Left ventricle myocardium inferior (tissue), 1 donor: ENCODE measurements at places on chromosomes 11 and 22. TPM values are rescaled to one million over a fixed set of nuclear protein-coding genes. Genes with fewer than 3 reads are reported as not detected.

DNA sequence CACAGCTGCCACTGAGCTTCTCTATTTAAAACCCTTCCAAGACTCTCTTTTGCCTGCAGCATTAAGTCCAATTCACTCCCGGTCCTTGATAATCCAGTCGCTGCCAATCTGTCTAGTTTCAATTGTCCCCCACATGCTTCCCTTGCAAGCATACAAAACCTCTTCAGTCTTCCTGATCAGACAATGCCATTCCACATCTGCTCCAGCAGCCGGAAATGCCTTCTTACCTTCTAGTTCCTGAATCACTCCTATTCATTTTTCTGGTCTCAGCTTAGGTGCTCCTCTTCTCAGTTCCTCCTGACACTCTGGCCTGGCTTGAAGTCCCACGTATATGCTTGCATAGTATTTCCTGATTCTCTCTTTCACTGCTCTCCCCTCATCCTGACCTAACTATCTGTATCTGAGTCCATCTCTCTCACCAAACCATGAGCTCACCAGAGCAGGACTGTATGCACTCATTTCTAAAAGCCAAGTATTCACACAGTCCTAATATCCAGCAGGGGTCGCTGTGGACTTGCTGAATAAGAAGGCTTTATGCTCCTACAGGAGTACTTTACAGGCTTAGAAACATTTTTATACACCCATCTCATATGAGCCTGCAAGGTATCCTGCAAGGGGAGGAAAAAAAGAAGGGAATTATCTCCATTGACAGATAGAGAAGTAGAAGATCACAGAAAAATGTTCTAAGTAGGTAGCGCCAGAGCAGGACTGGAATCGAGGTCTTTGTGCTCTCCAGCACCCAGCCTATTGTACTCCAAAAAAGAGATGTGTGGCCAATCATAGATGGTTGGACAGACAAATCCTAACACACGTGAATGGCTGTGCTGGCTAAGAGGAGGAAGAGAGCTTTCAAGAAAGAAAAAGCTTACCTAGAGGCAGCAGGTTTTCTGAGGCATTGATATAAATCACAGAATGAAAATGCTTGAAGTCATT, 19.2 kb downstream of the XRRA1 start:
- DNase-seq = peak; percentile 19

Gene RAB3IL1
- total RNA-seq = 9.5 TPM

DNA sequence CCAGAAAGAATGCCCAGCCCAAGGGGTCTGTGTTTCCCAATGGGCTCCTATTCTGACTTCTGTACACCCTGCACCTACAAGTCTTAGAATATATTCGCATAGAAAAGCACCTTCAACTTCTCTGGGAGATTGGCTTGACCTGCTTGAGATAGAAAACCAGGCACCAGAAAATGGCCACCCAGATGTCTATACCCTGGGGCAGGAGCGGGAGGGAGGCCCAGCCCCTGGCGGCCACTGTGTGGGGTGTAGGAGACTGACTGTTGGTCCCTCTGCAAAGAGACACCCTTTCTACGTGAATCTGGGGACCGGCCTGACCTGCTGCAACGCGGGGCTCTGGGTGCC, 8.5 kb downstream of the DENND6B start:
- no peak for DNase-seq

DNA sequence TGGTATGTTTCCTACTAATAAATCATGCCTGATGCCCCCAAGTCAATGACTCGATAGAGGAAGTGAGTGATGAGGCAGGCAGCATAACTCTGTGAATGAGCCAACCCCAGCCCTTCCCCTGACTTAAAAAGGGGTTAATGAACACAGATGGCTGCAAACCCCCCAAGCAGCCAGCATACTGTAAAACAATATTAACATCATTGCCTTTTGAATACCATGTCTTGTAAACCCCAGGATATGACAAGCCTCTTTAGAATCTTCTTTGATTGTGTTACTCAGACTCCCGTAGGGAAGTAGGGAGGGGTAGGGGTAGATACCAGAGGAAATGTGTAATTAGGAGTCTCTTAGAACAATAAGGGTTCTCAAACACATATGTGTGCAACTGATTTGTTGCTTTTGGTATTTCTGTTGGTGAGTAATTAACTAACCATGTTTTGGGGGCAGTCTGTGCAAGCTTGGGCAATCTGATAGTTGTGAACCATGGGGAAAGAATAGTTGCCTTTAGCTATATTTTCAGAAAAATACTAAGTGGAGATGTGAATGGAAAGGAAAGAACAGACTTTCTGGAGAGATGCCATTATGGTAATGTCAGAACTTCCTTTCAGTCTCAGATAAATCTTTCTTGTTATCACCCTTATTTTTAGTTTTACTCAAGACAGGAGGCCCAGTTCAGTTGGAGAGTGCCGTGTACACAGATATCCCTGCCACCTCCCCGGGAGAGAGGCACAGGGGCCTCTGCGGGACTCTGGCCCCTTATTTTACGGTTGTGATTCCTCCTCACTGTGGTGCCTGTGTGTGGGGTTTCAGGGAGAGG, 701.8 kb downstream of the NTM start:
- DNase-seq = no peak

GRCh38 chr22:31210556-31211421, 1.3 kb upstream of the LIMK2 start:
- DNase-seq = peak; percentile 34

GRCh38 chr11:59573216-59573615, 42.4 kb downstream of the OSBP start:
- DNase-seq = no peak

GRCh38 chr11:128574576-128575011, 12.8 kb downstream of the ETS1 start:
- DNase-seq = no peak

Gene CALCA
- not detected for total RNA-seq

GRCh38 chr11:14184028-14184940, 174.7 kb downstream of the RRAS2 start:
- no peak for DNase-seq
